HCT116 (cell line): ENCODE measurements at places on chromosomes 11 and 22. TPM values are rescaled to one million over a fixed set of nuclear protein-coding genes. Genes with fewer than 3 reads are reported as not detected.

DNA sequence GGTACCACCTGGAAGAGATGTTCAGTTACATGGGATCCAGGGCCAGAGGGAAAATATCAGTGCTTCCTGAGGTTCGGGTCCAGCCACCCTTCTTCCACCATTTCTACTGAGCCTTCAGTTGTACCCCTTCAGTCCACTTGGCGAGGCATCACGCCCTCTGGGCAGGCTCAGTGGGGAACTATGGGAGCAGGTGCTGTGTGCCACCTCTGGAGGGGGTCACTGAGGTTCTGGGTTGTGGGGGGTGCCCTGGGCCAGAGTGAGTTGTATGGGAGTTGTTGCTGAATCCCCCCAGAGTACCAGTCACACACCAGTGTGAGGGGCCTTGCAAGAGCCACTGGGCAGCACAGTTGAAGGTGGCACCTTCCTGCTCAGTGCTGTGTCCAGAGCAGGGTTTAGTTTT is 2.7 kb upstream of the SREBF2 start:
- H3K4me3 ChIP-seq: no peak overlapping the region
- peaks cover 18% of the 10 kb centered on the region for H3K4me1 ChIP-seq
- H3K36me3 ChIP-seq: no peaks in the 10 kb centered on the region
- no peaks in the 10 kb centered on the region for H3K27me3 ChIP-seq

DNA sequence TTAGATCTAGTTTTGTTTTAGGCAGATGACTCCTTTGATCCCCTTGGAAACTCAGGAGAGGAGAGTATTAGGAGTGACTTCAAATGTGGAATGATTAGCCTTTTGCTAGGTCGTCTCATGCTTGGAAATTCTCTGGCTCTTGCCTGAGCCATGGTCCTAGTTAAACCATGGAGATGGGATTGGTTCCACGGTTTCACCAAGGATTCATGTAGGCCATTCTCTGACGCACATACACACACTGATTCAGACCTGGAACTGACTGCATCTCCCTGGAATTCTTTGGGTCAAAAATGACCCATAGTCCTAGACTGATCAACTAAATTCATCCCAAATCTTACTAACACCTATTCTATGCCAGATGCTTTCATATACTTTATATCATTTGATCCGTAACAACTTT is 56.5 kb downstream of the POLD3 start:
- H3K4me1 ChIP-seq: no peaks in the 10 kb centered on the region
- H3K27me3 ChIP-seq: no peaks in the 10 kb centered on the region
- H3K27ac ChIP-seq: no peak overlapping the region
- H3K36me3 ChIP-seq: no peaks in the 10 kb centered on the region
- H3K4me3 ChIP-seq: no peak overlapping the region

Gene INS
- 0.44 TPM for total RNA-seq

Gene C11orf91
- total RNA-seq: 0.54 TPM

Gene MICAL2
- total RNA-seq: 37.4 TPM

DNA sequence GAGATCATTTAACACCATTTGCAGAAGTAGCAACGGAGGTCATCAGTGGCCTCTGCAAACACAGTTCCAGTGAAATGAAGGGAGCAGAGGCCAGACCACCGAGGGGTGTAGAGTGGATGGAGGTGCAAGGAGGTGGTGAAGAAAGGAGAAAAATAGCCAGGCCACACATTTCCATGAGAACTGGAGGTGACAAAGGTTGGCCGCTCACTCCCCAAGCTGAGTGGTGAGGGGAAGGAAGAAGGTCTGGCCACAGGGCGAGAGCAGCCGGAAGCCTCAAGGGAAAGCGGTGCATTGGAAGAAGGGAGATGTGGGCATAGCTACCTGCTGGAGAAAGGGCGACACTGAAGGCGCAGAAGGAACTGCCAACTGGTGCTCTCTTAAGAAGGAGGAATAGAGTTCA is 20.1 kb upstream of the TMPRSS4 start:
- no peak overlapping the region for H3K4me3 ChIP-seq
- peaks cover 13% of the 10 kb centered on the region for H3K4me1 ChIP-seq
- H3K27ac ChIP-seq: no peak overlapping the region
